ENCODE measurements at places on chromosomes 11 and 22. TPM values are rescaled to one million over a fixed set of nuclear protein-coding genes. Genes with fewer than 3 reads are reported as not detected.

The TMPRSS4 gene
- total RNA-seq: not detected

The MRPL11 gene
- 71.8 TPM for total RNA-seq

DNA sequence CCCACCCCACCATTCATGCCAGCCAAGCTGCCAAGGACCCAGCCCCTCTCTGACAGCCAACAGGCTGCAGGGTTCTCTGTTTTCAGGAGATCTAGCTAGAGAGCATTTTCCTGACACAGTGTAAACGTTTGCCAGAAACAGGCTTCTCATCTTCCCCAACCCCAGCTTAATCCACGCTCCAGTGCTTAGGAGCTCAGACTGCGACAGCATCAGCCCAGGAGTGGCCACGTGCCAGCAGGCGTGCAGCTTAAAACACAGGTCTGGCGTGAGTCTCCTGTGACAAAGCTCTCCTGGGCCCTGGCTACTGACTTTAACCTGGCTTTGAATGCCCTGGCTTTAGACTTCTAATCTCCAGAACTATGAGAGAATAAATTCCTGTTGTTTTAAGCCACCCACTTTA, 66.6 kb downstream of the GALNT18 start:
- DNase-seq: no peak

The HEPN1 gene
- total RNA-seq: not detected

The CRYBB2 gene
- total RNA-seq: 1.6 TPM
